ENCODE measurements at places on chromosomes 1 and 21.
A peak's percentile ranks its signal among the peaks of the same experiment; 100 is the strongest.

- DNase-seq = peak; percentile 64
Observed at GRCh38 chr1:61043010-61043820, 39.1 kb upstream of the NFIA start.

GRCh38 chr1:179353546-179353945 lies 12.2 kb upstream of the AXDND1 start:
- no peak for DNase-seq

- no peak for DNase-seq
Observed at GRCh38 chr1:46516200-46516950, 26.7 kb downstream of the DMBX1 start.

- DNase-seq = no peak
Observed at GRCh38 chr1:186899577-186899976, 70.8 kb downstream of the PLA2G4A start.

DNA sequence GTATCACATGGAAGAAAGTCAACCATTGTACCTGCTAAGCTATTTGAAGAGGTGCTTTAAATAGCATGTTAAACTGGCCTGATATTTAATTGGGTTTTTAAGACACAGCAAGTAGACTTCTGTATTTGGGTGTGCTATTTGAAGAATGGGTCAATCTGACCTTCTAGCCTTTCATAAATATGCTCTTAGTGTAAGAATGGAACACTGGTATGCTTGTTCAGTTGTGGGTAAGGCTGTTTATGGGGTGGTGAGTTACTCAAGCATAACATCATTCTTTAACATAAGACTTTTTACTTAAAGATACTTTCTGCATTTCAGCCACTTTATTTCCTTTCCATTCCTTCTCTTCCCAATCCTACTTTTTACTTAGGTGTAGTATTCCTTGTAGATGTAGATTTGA lies 21.4 kb downstream of the AHCYL1 start:
- DNase-seq = no peak

GRCh38 chr1:183363972-183364371 lies 54.2 kb downstream of the NMNAT2 start:
- DNase-seq = no peak

DNA sequence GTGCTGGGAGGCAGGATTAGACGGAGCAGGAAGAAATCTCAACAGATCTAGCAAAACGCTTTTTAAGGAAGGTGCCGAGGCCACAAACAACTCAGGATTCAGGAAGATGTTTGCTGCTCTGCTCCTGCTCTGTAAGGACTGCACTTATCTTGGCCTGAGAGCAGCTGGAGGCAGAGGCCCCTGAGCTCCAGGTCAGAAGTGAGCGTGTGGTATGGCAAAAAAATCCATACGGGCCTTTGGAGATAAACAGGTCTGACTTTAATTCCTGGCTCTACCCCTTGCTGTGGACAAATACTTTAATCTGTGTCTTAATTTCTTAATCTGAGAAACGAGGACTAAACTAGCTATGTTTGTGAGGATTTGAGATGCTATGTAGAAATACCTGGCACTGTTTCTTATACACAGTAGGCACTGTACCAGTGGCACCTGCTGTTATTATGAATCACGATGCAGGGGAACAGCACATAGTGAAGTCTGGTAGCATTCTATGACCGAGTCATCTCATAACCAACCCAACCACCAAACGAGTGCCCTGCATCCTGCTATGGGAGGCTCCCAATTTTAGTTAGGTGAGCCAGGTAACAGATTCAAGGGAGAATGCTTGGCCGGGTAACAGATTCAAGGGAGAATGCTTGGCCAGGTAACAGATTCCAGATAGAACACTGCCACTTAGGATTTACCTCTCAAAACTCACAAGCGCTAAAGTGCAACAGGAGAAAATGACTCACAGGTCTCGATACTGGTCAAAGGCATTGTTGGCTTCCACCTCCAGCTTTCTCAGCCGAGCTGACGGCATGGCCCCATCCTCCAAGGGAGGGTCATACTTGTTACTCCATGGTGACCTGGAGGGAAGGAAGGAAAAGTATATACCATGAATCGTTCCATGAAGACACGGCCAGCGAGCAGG lies 65.9 kb downstream of the SLC66A1 start:
- DNase-seq = no peak

DNA sequence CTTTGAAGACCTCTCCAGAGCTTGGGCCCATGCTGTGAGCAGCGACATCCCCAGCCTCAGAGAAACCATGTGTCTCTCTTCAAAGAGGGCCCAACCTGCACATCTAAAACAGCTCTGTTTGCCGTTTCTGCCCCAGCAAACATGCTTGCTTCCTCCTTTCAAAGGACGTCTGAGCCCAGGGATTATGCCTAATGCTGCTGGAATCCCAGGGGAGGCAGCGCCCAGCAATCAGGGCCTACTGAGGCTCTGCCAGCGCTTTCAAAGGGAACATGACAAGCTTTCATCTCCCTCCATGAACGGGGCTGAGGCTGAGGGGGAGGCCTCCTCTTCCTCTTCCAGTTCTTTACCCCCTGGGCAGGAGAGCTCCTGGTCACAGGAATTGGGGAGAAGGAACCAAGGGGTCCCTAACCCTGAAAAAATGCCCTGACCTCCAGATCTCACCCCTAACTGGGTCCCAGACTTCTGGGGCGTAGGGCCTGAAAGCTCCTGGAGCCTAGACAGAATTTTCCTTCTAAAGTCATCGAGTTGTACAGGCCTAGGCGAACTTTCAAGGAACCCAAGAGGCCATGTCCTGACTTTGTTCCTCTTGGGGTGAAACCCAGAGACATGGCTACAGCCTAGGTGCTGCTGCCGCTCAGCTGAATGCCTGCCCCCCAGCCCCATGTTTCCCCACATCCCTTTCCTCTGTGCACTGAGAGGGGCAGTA lies 13.4 kb upstream of the ASCL5 start:
- DNase-seq = no peak

DNA sequence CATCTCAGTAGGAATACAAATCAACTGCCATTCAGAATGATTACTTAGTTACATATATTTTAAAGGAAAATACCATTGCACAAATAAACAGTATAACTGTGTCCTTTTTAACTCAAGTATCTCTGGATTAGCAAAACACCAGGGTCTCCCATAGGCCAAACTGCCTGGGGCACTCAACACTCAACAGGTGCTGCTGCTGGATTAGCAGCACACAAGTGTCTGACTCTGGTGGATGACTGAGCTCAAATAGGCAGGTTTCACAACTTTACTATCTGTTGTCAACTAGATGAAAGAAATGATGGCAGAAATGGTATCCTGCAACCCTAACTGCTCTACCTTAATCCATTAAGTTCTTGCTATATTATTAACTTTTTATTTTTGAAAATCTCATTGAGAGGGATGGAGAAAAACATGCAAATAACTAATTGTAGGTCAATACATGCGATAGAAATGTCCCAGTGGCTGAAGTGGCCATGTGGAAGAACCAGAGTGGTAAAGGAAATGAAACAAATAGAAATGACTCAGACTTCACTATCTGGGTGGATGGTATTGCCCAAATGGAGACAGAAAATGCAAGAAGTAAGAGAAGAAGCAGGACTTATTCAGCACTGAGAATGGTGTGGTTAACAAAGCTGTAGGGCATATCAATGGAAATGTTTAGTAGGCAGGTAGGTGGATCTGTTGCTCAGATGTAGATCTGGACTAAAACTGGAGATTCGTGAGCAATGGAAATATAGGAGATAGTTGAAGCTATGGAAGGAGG lies 90.8 kb upstream of the CCDC190 start:
- no peak for DNase-seq
